Stimulated activated CD4-positive, alpha-beta T cell treated with anti-CD3 and anti-CD28 coated beads, Interleukin-1b, Interleukin-23, amount 100 ng/mL, for 24 hours (primary cell): ENCODE measurements at places on chromosomes 3 and 15.

GRCh38 chr3:13007251-13007941 lies 65.8 kb downstream of the IQSEC1 start:
- DNase-seq = no peak

GRCh38 chr3:42036483-42036823 lies 54.7 kb upstream of the TRAK1 start:
- no peak for DNase-seq

GRCh38 chr15:28022181-28022580 lies 76.9 kb downstream of the OCA2 start:
- DNase-seq = no peak

GRCh38 chr3:187256051-187256616 lies 35.4 kb downstream of the MASP1 start:
- DNase-seq = no peak

DNA sequence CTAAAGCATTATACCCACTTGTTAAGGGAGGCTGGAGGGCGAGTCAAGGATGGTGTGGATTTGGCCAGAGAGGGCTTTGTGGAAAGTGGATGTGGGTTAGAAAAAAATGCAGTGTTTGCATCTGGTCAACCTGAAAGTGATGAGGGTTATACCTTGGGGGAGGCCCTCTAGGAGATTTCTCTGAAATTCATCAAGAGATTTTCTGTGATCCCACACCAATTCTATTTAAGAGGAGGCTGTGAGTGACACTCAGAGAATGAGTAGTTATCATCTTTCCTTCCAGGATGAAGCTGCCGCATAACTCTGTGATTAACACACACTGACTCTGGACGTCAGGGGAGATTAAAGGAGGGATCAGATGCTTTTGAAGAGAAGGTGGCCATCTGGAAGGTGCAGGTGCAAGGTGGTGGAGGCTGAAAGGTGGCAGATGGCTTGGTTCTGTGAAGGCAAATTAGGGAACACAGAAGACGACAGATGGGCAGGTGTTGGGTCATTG lies 54.8 kb downstream of the ANAPC13 start:
- DNase-seq = no peak

DNA sequence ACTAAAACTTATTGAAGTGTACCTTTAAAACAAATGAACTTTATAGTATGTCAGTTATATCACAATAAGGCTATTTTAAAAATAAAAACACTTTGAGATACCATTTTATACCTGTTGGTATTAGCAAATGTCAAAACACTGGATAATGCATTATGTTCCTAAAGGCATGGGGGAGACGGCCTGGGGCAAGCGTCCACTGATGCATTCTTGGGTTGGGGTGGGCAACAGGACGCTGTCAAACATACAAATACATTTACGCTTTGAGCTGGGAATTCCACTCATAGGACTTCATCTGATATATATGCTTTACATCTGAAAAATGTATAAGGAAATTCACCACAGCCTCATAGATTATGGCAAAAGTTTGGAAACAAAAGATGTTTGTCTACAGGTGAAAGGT lies 7.6 kb upstream of the GATA2 start:
- DNase-seq = no peak

- no peak for DNase-seq
These were observed 53.4 kb upstream of the EIF5A2 start for GRCh38 chr3:170961616-170962400.

DNA sequence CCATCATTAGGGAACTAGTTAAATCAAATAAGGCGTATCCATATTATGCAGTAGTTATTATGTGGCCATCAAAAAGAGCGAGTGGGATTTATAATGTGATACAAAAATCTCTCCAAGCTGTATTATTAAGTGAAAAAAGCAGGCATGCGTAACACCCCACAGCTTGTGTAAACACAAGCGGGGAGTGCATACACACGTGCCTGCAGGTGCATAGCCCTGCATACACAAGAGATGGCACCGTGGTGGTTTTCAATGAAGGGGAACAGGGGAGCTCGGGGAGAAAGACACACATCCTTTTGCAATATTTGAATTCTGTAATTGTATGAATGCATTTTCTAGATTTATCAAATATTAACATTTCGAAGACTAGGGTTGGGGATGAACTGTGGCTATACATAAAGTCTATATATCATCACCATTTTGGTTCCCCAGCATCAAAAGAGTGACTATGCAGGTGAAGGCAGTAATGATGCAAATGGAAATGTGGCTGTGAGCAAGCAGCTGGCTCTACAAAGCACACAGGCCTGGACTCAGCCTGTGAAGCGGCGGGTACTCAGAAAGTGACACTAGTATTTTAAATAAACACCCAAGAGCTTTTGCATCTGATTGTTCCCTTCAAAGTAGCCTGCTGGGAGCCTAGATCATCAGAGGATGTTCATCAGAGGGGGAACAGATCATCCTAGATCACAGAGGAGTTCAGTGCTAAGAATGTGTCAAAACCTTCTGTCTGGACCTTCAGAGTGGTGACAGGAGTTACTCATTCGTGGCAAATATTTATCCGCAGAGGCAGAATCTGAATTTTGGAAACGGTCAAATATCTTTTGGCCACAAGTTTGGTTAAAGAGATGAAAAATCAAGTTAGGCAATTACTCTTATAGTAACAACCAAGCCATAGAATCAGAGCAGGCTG lies 9.4 kb upstream of the KIF7 start:
- no peak for DNase-seq

DNA sequence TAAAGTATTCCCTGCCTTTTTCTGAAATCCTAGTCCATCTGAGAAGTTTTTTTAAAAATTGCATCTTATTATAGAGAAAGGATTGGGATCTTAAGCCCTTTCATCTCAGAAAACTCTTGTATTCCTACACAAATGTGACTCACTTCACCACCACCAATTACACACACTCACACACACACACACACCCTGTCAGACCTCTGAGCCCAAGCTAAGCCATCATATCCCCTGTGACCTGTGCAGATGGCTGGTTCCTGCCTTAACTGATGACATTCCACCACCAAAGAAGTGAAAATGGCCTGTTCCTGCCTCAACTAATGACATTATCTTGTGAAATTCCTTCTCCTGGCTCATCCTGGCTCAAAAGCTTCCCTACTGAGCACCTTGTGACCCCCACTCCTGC lies 1181.9 kb downstream of the ROBO2 start:
- DNase-seq = no peak

DNA sequence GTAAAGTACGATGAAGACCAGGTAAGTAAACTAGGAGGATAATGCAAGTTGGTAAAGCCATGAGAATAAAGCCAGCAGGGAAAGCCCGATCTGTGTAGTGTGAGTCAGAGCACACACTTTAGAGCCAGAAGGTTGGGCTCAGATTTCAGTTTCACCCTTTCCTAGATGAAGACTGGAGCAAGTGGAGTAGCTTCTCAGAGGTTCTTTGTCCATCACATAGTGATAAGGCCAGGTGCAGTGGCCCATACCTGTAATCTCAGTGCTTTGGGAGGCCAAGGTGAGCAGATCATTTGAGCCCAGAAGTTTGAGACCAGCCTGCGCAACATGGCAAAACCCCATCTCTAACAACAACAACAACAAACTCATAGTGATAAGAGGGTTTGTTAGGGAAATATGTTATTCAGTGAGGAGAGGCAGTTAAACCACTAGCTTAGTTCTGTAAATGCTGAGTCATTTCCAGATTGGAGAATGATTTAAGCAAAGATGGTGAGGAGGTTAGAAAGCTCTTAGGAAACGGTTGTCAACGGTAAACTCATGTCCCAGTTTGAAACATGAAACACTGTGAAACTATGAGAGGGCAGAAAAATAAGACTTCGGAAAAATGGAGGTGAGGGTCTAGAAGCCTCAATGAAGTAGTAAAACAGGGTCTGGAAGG lies 39.0 kb downstream of the IL12A start:
- no peak for DNase-seq

DNA sequence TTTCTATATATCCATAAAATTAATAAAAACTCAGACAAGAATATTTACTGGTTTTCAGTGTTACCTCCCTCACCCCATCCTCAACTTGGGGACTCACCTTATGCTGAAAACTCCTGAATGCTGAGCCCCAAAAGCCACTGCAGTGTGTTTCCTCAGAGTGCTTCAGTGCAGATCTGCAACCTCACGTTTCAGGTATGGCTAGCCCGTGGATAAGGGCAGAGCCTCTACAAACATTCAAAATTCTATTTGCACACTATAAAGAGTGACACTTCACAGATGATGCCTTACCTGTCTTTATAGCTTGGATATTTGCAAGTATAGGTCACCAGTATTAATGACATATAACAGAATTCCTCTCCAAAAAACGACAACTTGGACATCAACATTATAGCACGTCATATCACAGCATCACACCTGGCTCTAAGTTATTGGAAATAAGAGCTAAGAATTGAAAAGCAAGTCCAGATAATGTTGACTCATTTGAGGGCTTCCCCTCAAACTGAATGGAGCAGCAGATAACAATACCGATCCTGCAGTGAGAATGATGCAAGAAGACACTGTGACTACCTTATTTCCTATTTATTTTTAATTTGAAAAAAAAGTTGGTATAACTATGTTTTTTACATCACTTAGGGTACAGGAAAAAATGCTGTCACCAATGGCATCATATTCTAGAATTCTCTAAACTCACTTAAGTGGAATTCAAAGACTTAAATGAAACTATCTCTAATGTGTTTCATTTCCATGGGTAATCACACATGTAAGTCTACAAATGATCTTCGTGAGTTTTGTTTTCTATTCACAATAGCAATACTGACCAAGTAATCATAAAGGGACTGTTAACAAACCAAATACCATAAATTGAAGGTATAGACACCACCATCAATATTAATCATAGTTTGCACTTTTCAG lies 40.7 kb upstream of the RSL24D1 start:
- DNase-seq = no peak

- DNase-seq = no peak
These were observed 26.5 kb downstream of the CCDC33 start for GRCh38 chr15:74262625-74263024.

- no peak for DNase-seq
These were observed 18.1 kb downstream of the CRABP1 start for GRCh38 chr15:78358102-78358870.

- no peak for DNase-seq
These were observed 1.5 kb upstream of the HEG1 start for GRCh38 chr3:125057186-125057850.

DNA sequence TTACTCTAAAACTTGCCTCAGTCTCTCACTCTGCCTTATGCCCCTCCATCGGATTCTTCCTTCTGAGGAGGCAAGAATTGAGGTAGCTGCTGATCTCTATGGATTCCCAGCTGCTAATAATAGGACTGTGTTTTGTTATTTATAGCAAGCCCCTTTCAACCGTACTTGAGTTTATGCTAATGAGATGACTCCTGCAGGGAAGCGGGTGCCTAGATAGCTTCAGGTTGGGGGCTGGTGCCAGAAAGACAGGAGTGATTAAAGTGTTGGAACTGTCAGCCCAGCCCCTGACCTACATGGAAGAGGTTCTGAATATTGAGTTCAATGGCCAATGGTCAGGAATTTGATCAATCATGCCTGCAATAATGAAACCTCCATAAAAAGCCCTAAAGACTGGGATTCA lies 21.8 kb upstream of the LIMD1 start:
- no peak for DNase-seq

- no peak for DNase-seq
These were observed 35.7 kb upstream of the POLG start for GRCh38 chr15:89370120-89370977.
